ENCODE measurements at places on chromosomes 7 and 10.
A peak's percentile ranks its signal among the peaks of the same experiment; 100 is the strongest.

GRCh38 chr7:73682745-73683055 lies 553 bp downstream of the DNAJC30 start:
- DNase-seq = no peak

- no peak for DNase-seq
These were observed 58.5 kb upstream of the FOXP2 start for GRCh38 chr7:114356133-114356532.

DNA sequence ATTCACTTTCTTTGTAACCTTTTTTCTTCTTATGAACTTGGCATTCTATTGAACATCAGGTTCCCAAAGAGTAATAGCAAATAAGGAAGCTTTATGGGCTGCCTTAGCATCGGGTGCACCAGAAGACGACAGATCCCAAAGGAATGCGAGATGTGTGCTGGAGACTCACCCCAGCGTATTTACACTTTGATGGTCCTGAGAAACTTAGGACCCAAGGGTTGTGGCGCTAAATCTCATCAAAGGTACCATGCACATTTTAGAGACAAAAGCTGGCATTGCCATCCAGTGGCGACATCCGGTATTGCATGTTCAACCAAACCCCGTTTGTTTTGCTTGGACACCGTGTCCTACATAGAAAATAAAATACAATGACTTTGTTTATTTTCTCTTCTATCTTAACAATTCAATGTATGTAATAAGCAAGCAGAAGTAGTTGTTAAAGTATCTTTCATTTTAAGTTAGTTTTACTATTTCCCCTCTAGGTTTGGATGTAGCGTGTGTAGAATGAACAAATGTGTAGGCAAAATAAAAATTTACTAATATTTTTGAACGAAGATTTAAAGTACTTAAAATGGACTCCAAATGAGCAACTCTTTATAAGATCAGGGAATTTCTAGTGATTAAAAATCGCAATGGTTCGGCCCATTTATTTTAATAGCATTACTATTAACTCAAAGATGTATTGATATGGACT lies 1154.8 kb downstream of the GATA3 start:
- peak; percentile 5 for DNase-seq

- no peak for DNase-seq
These were observed 854 bp upstream of the CFAP46 start for GRCh38 chr10:132943058-132943790.

GRCh38 chr7:45514944-45515343 lies 59.2 kb upstream of the ADCY1 start:
- no peak for DNase-seq

DNA sequence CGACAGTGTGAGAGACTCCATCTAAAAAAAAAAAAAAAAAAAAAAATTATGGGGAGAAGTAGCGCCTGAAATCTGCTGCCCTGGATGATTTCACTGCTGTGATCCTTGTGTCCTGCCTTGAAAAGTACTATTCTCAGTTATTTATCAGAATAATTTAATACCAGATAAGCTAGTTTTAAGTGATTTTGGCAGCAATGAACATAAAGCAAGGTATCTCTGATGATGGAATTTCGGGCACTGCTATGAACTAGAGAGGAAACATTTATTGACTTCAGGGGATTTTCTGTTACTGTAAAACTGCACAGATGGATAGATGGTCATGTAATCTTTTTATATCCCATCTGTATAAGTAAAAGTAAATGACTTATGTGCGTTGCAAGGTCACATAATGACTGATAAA lies 619.1 kb upstream of the ANKRD30A start:
- no peak for DNase-seq
